Calu3 (cell line): ENCODE measurements at places on chromosomes 7 and 10.

- no peak for DNase-seq
These were observed 44.0 kb upstream of the SEMA3A start for GRCh38 chr7:84238596-84238995.

DNA sequence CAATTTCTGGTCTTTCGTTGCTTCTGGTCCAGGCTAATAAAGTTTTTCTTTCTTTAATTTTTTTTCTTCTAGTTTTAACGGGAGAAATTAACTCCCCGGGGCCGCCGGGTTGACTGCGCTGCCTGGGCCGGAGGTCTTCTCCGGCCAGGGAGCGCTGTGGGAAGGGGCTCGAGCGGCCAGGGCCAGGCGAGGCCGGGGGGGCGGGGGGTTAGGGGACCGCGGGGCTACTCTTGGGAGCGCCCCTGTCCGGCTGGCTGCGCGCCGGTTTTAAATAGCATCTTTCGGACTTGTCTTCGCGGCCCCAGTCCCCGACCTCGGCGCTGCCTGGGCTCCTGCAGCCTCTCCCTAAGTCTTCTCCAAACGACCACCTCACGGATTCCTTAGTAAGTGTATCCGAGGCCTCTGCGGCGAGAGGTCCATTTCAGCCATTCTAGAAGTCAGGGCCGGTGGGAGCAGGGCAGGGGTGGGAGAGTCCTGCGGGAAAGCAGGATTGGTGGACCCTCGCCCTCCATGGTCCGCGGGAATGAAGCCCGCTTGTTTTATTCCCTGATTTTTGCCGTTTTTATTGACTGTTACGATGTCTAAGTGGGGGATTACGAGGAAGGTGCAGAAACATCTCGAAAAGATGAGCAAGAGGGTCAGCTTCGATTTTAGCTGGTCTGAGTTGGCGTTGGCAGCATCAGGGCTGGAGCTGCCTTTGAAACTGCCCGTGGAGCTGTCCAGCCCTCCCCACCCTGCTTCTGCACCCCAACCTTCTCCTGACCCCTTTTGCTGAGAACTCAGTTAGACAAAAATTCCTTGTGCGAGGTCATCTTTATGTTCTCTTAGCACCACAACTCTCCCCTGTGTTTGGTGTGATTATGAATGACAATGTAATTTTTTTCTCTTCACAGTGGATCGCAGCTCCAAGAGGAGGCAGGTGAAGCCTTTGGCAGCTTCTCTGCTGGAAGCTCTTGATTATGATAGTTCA, 555 bp downstream of the PHF14 start:
- DNase-seq: peak; percentile 40

GRCh38 chr10:20118119-20118518, 301.9 kb downstream of the PLXDC2 start:
- DNase-seq: no peak

GRCh38 chr10:4069491-4069890, 284.5 kb upstream of the KLF6 start:
- no peak for DNase-seq

DNA sequence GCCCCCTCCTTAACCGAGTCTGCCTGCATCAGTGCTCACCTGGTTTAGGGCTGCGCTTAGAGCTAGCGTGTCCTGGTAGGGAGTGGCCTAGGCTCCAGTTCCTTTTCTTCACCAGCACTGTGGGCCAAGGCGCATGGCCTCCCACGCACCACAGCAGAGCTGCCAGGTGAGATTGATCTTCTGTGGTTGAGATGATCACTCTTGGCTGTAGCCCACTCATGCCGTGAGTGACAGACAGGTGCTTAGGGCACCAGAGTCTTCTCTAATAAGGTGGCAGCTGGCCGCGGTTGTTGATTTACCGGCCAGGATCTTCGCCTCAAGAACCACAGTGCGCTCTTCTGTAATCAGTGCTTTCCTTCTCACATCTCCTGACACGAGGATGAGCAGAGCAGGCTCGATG, 157.2 kb upstream of the INSYN2A start:
- no peak for DNase-seq

DNA sequence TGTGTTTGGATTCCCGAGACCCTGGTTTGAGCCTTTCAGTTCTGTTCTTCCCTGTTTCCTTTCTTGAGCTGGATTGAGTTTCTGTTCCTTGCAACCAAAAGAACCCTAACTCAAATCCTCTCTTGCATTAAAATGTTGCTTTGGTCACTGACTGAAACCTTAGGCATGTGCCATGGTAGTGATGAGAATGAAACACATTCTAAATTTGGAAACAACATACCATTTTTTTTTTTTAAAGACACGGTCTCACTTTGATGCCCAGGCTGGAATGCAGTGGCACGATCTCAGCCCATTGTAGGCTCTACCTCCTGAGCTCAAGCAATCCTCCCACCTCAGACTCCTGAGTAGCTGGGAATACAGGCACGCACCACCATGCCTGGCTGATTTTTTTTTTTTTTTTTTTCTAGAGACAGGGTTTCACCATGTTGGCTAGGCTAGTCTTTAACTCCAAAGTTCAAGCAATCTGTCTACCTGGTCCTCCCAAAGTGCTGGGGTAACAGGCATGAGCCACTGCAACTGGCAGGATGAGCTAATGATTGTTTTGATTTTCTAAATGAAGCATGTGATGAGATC, 8.4 kb downstream of the THAP5 start:
- DNase-seq: no peak

DNA sequence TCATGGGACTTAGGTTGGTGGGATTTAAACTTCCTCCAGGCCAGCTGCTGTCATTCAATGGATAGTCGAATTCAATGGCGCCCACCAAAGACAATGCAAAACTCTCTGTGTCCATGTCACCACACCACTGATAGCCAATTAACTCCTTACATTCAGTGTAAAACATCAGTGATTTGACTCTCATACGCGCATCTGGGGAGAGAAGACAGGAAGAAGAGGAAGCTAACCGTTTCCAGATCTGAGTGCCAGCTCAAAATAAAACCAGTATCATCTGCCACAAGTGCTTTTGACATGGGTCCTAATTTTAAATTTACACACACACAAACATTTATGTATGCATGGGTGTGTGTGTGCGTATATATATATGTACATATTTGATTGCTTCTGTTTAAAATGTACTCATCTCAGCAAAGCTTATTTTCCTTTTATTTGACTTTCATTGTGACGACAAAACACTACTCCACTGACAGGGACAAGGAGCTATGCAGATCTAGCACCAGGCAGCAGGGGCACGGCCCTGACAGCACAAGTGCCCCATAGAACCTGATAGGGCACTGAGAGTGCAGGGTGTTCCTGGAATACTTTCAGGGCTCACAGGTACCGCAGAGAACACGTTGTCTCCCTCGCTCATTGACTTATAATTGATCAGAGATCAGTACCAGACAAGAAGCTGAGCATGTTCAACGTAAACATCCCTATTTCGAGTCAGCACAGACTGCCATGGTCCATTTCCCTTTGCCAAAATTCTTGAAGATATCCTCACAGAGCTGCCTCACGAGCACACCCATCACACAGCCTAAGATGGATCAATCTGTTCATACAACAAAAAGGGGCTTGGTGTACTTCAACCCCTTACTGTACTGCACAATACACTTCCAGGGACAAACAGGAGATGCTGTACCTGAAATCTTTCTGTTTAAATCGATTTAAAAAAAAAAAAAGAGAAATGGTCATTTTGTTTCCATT, 176.1 kb downstream of the COBL start:
- DNase-seq: no peak

DNA sequence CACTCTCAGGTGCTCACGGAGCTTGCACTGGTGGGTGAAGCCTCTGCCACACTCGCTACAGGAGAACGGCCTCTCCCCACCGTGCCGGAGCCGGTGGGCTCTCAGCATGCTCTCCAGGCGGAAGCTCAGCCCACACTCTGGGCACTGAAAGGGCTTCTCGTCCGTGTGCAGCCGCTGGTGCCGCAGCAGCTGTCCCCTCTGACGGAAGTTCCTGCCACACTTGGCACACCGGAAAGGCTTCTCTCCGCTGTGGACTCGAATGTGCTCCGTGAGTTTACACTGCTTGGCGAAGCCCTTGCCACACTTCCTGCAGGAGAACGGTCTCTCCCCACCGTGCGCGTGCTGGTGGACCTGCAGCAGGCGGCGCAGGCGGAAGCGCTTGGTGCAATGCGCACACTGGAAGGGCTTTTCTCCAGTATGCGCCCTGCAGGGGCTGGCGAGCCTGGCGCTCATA, 19.3 kb downstream of the ZNF786 start:
- DNase-seq: no peak

- DNase-seq: no peak
These were observed 17.3 kb downstream of the DGKI start for GRCh38 chr7:137829337-137829992.
